ENCODE measurements at places on chromosomes 4 and X.

GRCh38 chr4:168711197-168712140, 214.6 kb downstream of the PALLD start:
- peak; percentile 80 for DNase-seq

DNA sequence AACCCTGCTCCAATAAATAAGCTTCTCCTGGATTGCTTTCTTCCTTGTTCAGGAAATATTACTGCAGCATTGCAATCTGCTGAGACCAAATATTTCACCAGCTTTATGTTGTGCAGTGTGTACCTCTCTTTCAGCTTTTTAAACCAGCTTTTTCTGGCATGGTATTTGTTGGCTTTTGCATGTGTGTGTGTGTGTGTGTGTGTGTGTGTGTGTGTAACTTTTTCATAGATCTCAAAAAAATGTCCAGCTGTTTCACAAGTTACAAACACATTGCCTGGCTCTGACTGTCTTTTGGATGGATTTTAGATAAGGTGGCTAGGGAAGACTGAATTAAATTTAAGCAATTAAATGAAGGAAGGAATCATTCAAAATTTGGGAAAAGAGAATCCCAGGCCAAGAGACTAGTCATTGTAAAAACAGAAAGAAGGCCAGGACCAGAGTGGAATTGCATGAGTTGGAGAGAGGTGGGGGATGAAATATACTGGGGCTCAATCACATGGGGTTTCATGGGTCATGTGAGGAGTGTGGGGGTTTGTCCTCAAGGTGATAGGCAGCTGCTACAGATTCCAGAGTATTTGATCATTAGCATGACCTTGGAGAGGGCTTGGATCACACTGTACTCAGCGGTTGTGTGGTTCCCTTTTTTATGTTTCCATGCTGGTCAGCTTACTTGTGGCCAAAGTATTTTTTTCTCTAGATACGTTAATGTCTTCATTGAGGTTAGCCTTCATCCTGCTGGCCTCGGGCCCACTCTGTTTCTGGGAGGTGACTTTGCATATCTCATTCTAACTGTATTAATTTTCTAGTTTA, 357.7 kb upstream of the BOD1L1 start:
- DNase-seq: peak; percentile 47

DNA sequence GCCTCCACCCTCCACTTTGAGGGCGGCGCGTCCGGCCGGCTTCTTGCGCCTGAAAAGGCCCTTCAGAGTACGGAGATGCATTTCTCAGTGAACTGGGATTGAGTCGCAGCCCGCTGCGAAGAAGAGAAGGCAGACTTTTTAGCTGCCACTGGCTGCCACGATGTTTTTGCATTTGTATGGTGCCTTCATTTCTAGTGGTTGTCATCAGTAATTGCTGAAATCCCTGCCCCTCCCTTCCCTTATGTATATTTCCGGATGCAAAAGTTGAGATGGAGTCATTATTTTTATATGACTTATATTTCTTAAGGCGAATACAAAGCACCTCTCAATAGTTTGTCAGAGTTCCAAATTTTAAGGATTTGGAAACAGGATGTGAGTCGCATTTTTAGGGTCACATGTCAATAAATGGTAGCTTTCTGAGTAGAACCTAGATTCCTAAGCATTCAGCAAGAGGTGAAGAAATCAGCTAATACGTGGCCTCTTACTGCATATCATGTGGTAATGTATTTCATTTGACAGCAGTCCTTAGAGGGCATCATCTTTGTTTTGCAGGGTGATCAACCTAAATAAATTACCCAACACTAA, 658 bp downstream of the ATP6AP2 start:
- no peak for DNase-seq

- peak; percentile 11 for DNase-seq
These were observed 126.2 kb downstream of the MAPK10 start for GRCh38 chr4:86233681-86234080.

GRCh38 chr4:184599492-184600135, 49.6 kb downstream of the CASP3 start:
- peak; percentile 87 for DNase-seq

Data from osteoblast (primary cell).